Hepatic stellate cell (primary cell): ENCODE measurements at places on chromosomes 7 and 10.

DNA sequence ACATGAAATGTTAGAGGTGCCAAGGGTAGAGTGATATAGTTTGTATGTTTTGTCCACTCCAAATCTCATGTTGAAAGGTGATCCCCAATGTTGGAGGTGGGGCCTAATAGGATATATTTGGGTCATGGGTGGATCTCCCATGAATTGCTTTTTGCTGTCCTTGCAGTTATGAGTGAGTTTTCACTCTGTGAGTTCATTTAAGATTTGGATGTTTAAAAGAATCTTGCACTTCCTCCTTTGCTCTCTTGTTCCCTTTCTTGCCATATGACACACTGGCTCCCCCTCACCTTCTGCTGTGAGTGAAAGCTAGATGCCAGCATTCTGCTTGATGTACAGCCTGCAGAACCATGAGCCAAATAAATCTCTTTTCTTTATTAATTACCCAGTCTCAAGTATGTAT, 269.2 kb downstream of the ZWINT start:
- DNase-seq = no peak

- DNase-seq = no peak
These were observed 88.8 kb downstream of the TFEC start for GRCh38 chr7:115941703-115942268.

DNA sequence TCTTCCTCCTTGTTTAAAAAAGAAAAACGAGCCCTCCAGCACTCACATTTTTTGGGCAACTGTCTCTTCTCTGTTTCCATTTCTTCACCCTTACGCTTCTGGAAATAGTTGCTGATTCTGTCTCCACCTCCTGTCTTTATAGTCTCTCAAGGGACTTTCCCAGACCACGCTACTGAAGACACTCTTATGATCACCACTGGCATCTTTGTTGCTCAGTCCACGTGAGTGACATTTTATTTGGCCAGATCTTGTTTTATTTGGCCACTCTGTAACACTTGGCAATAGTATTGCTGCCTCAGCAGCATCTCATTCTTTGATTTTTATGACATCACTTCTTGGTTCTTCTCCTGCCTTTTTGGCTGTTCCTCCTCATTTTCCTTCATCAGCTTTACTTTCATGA, 21.6 kb upstream of the NME8 start:
- DNase-seq = no peak

- DNase-seq = no peak
These were observed 83.0 kb upstream of the SEC61G start for GRCh38 chr7:54841772-54842697.

DNA sequence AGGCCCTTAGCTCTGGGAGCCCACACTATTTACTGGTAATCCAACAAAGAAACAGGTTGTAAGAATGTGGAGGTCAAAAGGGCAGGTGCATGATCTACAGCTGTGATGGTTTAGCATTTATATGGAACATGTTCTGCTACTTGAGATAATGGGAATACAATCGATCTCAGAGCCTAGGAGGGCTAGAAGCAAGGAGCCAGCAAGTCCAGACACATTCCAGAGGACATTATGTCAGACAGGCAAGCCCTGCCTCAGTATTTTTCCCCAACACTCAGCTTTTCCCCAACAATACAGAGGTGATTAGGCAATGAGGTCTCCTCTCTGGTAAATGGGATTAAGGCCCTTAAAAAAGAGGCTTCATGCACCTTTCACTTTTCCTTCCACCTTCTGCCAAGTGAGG, 21.4 kb upstream of the GNAT3 start:
- DNase-seq = no peak

GRCh38 chr7:18123508-18124239, 96.0 kb upstream of the PRPS1L1 start:
- DNase-seq = no peak

DNA sequence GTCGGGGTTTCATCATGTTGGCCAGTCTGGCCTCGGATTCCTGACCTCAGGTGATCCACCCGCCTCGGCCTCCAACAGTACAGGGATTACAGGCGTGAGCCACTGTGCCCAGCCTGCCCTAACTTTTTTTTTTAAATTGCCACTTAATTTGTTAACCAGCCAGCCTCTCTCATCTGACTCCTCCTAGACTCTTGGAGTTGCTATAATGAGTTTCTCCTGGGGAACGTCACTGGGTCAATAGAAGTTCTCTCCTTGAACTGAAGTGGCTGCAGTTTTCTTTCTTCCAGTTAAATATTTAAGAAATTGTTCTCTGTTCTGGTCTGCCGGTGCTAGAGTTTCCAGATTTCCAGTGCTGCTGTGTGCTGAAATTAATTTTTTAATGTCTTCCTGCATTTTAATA, 27.6 kb downstream of the NEUROD6 start:
- DNase-seq = no peak

DNA sequence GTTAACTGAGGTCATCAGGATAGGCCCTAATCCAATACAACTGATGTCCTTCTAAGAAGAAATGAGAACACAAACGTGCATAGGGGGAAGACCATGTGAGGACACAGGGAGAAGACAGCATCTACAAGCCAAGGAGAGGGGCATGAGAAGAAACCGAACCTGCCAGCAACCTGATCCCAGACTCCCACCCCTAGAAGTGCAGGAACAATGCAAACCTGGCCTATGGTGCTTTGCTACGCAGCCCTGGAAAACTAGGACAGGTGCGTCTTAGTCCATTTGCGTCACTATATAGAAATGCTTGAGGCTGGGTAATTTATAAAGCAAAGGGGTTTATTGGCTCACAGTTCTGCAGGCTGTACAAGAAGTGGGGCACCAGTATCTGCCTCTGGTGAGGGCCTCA, 322.6 kb upstream of the ZNF32 start:
- DNase-seq = no peak

DNA sequence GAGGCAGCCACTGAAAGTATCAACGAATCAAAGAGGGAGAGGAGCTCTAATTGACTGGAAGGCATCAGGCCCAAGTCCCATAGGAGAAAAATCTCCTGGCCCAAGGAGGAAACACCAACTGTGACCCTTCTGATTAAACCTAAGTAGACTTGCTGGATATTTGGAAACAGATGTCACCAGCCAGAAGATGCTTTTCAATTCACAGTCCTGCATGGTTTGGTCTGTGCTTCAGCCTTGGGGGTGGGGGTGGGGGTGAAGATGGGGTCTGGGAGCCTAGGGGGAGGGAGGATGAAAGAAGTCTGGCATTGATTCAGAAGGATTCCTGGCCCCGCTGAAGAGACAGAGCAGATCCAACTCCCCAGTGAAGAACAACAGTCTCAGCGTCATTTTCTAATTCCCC, 623.7 kb downstream of the PARD3 start:
- no peak for DNase-seq

- no peak for DNase-seq
These were observed 173.6 kb upstream of the PRSS58 start for GRCh38 chr7:142431491-142431890.

DNA sequence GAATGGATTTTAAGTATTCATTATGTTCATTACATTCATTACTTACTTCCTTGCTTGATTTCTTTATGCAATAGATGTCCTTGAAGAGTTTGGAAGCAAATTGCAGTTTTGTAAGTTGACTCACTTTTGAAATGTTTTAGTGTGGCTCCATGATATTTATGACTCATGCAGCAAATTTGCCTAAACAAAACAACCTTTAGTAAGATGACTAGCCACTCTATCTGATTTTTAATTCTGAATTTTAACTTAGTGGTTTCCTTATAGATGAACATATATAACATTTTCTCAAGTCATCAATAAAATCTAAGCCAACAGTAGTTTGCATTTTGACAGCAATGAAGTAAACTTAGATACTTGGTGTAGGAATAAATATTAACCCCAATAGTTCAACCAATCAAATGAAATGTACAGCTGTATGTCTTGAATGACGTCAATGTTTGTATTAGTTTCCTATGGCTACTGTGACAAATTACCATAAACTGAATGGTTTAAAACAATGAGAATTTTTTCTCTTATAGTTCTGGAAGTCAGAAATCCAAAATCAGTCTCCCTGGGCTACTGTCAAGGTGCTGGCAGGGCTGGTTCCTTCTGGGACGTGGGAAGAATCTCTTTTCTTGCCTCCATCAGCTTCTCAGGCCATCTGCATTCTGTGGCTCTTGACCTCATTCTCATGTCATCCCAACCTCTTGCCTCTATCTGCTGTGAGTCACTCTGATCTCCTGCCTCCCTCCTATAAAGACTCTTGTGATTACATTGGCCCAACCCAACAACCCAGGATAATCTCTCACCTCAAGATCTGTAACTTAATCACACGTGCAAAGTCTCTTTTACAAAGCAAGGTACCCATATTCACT, 73.4 kb downstream of the AHR start:
- peak; percentile 61 for DNase-seq

DNA sequence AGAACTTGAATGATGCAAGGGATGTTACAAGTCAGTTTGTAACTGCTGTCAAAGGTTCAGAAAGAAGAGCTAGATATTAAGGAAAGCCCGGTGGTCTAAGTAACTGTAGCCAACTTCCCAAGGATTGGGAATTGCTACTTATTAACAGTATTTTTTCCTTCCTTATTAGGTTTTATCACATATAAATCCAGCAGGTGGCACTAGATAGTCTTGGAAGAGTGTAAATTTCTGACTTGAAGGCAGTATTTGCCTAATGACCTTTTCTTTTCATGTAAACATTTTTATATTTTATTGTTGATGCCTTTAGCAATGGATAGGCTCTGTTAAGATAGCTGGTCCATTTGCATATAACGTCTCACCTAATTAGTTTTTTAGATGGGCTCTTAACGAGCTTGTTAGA, 51.2 kb downstream of the ANLN start:
- DNase-seq = peak; percentile 28

- DNase-seq = no peak
These were observed 221.3 kb upstream of the SMIM30 start for GRCh38 chr7:113339661-113340060.

- DNase-seq = peak; percentile 0
These were observed 158.0 kb downstream of the HDAC9 start for GRCh38 chr7:18653381-18654155.

GRCh38 chr10:119112056-119112455, 8.1 kb downstream of the DENND10 start:
- DNase-seq = peak; percentile 44

DNA sequence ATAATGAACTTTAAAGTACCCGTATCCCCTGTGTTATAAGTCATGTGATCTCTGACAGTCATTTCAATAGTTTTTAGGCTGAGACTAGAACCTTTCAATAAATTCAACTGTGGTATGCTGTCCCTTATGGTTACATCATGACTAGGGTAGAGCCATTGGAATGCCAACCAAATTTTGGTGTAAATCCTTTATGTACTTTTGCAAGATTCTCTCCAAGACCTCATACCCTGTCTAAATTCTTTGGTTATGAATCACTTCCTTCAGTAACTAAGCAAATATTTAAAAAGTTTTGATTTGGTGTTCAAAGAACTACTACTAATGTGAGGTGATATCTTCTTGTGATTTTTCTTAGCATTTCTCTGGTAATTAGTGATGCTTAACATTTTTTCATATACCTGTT, 20.8 kb upstream of the OR6B1 start:
- peak; percentile 42 for DNase-seq

DNA sequence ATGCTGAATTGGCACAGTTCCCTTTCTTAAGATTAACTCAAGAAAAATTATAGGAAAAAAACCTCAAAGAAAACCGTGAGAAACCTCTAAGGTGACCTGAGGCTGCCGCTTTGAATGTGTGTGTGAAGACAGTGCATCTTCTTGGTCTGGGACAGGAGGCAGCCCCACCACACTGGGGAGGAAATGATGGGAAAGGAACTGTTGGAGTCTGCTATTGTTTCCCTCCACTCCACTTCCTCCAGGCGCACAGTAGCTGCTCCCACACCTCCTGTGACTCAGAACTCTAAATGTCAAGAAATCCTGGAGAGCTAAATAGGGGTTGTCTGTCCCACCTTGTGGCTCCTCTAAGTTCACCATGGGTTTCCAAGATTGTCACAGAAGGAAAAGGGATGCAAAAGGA, 179.4 kb downstream of the PDE1C start:
- no peak for DNase-seq

- no peak for DNase-seq
These were observed 360.8 kb downstream of the CRPPA start for GRCh38 chr7:16060502-16060901.

- no peak for DNase-seq
These were observed 218.6 kb downstream of the CELF2 start for GRCh38 chr10:11236234-11236633.

GRCh38 chr10:78630944-78631838, 437.6 kb upstream of the ZMIZ1 start:
- DNase-seq = no peak

GRCh38 chr7:120991581-120991980, 3.1 kb downstream of the CPED1 start:
- no peak for DNase-seq
